ENCODE measurements at places on chromosomes 3 and 15. TPM values are rescaled to one million over a fixed set of nuclear protein-coding genes. Genes with fewer than 3 reads are reported as not detected.

GRCh38 chr15:68368731-68369435 lies 63.1 kb downstream of the ITGA11 start:
- DNase-seq = no peak

GRCh38 chr3:39548282-39548681 lies 80.8 kb downstream of the MOBP start:
- DNase-seq = no peak

The MKRN3 gene
- total RNA-seq = 0.23 TPM

DNA sequence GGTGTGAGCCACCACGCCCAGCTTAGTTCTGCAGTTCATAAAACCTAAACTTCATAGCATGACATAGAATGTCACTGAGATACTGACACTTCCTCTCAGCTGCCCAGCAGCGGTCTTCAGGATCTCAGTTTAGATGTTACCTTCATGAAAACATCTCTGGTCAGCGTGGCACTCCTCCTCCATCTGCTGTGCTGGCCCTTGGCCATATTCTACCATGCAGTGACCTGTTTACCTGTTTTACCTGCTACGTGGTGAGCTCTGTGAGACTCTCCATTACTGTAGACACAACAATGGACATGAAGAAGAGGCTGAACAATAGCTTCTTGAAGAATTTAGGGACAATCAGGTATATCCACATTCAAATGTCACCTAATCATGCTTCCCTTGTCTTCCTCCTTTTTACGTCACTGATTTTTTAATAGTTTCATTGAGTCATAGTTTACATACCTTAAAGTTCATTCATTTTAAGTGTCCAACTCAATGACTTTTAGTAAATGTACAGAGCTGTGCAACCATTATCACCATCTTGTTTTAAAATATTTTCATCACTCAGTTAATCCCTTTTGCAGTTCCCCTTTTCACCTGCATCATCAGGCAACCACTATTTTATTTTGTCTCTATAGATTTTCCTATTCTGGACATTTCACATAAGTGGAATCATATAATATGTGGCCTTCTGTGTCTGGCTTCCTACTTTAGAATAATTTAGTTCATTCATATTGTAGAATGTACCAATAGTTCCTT lies 32.2 kb upstream of the PTPN23 start:
- no peak for DNase-seq

- DNase-seq = no peak
These were observed 6.0 kb downstream of the KLF15 start for GRCh38 chr3:126351086-126351770.

GRCh38 chr15:50431204-50431603 lies 7.0 kb downstream of the USP8 start:
- no peak for DNase-seq

The ANKRD34C gene
- total RNA-seq = not detected

The CHRNA7 gene
- total RNA-seq = 2.4 TPM

GRCh38 chr3:134136604-134137003 lies 106.9 kb upstream of the SLCO2A1 start:
- no peak for DNase-seq

DNA sequence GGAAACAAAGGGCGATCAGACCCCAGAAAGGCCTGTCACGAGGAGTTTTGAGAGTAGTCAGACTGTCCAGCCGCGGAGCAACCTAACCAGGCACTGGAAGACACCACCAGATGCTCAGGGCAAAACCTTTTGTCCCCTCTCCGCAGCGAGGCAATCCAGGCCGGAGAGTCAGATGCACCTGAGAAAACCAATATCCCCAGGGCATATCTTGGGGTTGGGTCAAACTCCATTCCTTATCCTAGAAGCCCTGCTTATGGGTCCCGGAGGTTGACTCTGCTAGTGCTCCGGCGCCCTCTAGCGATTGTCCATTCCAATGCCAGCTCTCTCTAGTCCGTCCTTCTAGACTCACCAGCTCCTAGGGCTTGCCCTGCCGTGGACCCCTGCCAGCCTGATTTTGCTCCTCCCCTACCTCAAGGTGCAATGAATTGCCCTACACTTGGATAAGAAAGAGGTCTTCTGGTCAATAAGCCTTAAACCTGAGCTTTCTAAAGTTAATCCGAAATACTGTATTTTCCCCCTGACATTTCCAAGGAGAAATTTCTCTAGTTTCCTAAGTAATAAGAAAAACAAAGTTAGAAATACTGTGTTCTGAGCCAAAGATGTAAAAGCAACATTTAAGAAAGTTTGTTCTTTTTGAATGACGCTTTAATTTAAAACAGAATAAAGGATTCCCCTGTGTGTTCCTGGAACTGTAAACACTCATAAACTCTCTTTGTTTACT lies 5.5 kb downstream of the CPNE4 start:
- peak; percentile 94 for DNase-seq

The GABRB3 gene
- total RNA-seq = not detected

The PROK2 gene
- total RNA-seq = not detected

The TIPARP gene
- total RNA-seq = 66.6 TPM

- DNase-seq = no peak
These were observed 90.8 kb downstream of the GABRG3 start for GRCh38 chr15:27061739-27062138.

The ERICH6 gene
- total RNA-seq = not detected

DNA sequence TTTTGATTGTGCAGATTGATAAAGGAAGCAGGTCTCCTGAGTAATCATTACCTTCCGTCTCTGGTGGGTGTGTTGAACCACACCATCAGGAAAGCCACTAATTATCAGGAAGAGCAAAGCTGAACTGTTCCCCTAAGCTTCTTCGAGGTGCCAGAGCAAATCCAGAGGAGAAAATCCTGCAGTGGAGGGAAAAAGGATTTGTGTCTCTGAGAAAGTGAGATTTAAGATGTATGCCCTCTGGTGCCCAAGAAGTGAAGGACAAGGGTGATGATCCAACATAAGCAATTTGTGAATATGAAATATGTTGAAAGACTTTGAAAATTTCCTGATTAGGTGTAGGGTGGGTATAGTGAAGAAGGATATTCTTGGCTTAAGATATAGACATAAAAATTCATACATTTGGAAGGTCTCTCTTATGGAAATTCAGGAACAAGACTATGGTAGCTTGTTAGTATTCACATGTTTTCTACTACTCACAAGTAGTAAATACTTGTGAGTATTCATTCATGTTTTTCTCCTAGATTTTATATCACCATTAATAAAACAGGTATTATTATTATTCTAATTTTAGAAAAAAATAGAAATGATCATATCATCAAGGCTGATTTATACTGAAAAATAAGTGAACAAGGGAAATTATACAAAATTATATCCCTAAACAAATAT lies 34.8 kb downstream of the COMMD2 start:
- peak; percentile 88 for DNase-seq

The C3orf49 gene
- not detected for total RNA-seq

GRCh38 chr15:47395076-47395475 lies 322.2 kb upstream of the SEMA6D start:
- no peak for DNase-seq

DNA sequence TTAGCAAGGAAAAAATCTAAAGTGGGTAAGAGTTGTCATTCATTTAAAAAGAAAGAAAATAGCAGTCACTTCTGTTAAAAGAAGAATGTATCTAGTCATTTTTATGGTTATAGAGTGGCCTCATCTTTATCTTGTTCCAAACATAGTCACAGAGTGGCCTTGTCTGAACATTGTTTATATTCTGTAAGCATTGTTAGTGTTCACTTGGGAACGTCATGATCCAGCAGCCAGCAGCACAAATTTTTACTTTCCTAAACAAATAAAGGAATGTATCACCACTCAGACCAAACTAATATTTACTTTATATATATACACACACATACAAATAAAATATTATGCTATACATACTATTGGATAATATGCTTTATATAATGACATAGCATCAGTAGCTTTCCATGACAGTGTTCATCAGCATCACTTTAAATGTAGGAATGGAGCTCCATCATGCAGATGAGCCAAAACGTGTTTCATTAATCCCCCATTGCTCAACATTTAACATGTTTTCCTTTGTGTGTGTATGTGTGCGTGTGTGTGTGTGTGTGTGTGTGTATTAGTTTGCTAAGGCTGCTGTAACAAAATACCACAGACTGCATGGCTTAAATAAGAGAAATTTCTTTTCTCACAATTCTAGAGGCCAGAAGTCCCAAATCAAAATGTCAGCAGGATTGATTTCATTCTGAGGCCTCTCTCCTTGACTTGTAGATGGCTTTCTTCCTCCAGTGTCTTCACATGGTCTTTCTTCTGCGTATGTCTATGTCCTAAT lies 39.6 kb upstream of the GYG1 start:
- DNase-seq = no peak

DNA sequence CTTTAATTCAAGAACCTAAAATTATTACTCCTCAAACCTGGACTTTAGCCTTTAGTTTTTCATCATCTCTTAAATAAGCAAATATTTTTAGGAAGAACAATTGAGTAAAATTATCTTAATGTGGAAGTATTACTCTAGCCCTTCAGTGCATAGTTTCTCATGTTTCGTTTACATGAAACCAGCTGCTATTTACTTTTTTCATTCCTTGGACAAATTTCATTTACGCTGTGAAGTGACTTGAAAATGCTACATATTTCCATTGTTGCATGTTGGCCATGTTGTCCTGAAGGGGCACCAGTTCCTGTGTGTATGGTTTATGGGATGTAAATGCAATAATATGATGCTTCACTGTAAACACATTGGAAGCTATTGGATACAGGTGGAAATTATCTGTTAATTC lies 49.9 kb downstream of the SLC25A26 start:
- no peak for DNase-seq

The POPDC2 gene
- total RNA-seq = 0.16 TPM

The BTD gene
- 17.4 TPM for total RNA-seq

GRCh38 chr15:72796515-72797337 lies 13.2 kb upstream of the ADPGK start:
- DNase-seq = peak; percentile 9

The IL12A gene
- total RNA-seq = 0.34 TPM

DNA sequence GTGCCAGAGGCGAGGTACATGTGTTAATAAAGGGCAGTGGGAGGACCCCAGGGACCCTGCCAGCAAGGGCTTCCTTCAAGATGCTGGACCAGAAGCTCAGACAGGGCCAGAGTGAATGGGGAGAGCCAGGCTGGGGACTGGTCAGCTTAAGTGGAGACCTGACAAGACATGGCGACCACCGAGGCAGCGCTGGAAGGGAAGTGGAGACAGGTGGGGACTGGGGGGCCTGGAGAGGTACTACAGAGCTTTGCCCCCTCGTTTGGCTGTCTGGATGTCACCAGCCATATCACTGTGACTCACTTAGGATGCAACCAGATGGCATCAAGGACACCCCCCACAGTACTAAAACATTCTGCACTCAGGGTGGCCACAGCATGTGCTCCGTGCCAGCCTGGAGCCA lies 97.9 kb downstream of the ADCY5 start:
- DNase-seq = no peak

DNA sequence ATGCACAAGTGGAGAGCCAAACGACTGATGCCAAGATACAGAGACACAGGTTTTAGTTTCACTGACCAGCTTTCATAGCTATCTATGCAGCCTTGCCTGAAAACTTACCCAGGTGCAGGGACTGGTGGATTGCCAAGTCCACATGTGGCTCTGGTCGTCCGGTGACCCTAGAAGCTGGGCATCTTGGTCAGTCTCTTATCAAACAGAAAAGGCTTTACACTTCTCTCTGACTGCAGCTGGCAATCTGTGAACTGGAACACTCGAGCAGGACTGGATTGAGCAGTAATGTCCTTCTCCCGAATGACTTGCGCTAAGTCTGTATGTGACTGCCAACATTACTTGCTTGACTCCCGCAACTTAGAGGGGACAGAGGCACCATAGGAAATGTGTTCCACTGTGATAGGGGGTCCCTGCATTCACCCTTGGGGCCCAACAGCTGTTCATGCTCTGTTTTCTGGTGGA lies 63.0 kb upstream of the SIAH2 start:
- no peak for DNase-seq

DNA sequence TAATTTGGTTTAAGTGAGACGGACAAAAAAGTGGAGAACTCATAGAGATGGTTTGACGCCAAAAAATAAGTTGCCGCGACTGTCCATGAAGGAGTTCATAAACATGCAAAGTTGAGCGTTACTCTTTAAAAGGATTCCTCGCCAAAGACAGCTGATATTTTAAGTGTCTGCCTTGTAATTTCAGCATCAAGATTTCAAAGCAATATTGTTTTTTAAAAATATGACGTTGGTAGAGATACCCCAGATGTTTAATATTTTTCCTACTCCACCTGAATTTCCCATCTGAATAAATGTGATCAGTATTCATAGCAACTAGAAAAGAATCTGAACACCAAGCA lies 155.0 kb downstream of the TUSC7 start:
- DNase-seq = no peak

The RTP1 gene
- not detected for total RNA-seq

GRCh38 chr15:40567111-40567510 lies 2.0 kb upstream of the RPUSD2 start:
- peak; percentile 72 for DNase-seq

The MST1 gene
- 3.3 TPM for total RNA-seq

GRCh38 chr15:64010719-64011118 lies 35.6 kb downstream of the DAPK2 start:
- DNase-seq = peak; percentile 82

The IQCF5 gene
- total RNA-seq = not detected

The CD80 gene
- total RNA-seq = not detected

GRCh38 chr3:196661400-196661799 lies 21.9 kb downstream of the NRROS start:
- no peak for DNase-seq

- no peak for DNase-seq
These were observed 163.9 kb downstream of the SUCNR1 start for GRCh38 chr3:152037297-152037696.

- DNase-seq = no peak
These were observed 39.3 kb downstream of the GLB1 start for GRCh38 chr3:33057320-33058298.

GRCh38 chr3:104909198-104909597 lies 457.5 kb upstream of the ALCAM start:
- DNase-seq = no peak

- no peak for DNase-seq
These were observed 885.2 kb upstream of the CFAP20DC start for GRCh38 chr3:59935025-59935424.

DNA sequence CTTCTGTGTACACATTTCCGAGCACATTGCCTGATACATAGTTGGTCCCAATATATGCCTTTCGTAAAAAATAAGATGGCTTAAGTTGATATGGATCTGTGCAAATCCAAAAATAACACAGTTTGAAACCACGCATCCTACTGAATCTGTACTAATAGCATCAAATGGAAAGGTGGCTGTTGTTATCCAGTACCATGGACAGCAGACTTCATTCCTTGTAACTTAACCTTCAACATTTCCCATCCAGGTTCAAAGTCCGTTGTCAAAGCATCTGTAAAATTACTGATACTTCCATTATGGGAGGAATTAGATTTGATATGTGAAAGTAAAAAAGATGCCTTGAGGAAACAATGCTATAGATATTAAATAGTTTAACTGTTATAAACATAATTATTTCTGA lies 65.5 kb upstream of the C3orf49 start:
- peak; percentile 42 for DNase-seq

The EXD1 gene
- not detected for total RNA-seq

The GOLGA8O gene
- not detected for total RNA-seq

- DNase-seq = peak; percentile 34
These were observed 16.4 kb upstream of the SLC35G2 start for GRCh38 chr3:136802481-136802996.

The MOBP gene
- not detected for total RNA-seq

The APOD gene
- 0.91 TPM for total RNA-seq

The CPN2 gene
- not detected for total RNA-seq
